ENCODE measurements at places on chromosomes 6 and 20.

DNA sequence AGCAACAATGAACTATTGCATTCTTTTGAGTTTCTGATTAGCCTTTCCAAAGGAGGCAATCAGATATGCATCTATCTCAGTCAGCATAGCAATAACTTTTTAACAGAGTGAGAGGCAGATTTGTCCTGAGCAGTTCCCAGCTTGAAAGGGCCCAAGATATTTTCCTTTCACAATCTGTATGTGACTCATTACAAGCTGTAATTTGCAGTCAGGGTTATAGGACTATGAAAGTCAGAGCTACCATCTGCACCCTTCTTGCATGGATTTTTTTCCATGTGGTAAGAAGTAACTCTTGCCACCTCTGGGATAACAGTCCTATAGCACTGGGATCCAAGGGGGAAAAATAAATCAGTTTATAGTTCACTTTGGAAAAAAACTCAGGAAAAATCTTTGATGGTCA is 318.2 kb upstream of the RGS17 start:
- H3K36me3 ChIP-seq = no peaks in the 10 kb centered on the region
- DNase-seq = no peak
- no peak overlapping the region for H3K4me3 ChIP-seq
- H3K27me3 ChIP-seq = no peaks in the 10 kb centered on the region
- H3K27ac ChIP-seq = no peak overlapping the region

- peaks cover 9% of the 10 kb centered on the region for H3K27me3 ChIP-seq
- H3K4me1 ChIP-seq = peaks cover under 1% of the 10 kb centered on the region
- H3K4me3 ChIP-seq = no peak overlapping the region
Observed at GRCh38 chr6:32113386-32114352, 4.5 kb upstream of the TNXB start.

GRCh38 chr6:35489995-35490791 is 6.7 kb downstream of the TEAD3 start:
- no peak overlapping the region for H3K27ac ChIP-seq
- H3K4me1 ChIP-seq = peaks cover 5% of the 10 kb centered on the region
- H3K4me3 ChIP-seq = no peak overlapping the region
- DNase-seq = no peak
- peaks cover 1% of the 10 kb centered on the region for H3K27me3 ChIP-seq

GRCh38 chr6:13908955-13909381 is 15.8 kb upstream of the RNF182 start:
- DNase-seq = peak; percentile 10
- no peak overlapping the region for H3K4me3 ChIP-seq
- H3K27ac ChIP-seq = no peak overlapping the region
- H3K36me3 ChIP-seq = no peaks in the 10 kb centered on the region

DNA sequence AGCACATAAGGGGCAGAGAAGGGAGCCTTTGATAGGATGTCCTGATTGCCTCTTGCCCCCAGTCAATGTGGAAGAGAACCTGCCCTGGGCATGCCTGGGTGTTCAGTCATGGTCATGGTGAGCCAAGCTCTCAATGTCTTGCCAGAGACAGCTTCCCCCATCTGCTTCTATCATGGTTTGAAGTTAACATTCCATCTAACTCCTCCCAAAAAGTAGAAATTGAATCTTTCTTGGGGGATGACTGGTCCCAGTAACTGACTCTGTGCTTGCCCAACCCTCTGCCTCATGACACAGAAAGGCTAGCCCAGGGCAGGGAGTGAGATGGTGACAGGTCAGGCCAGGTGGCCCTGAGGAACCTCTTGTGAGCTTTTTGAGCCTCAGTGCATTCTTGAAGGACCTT is 60.1 kb downstream of the ADTRP start:
- peaks cover 43% of the 10 kb centered on the region for H3K4me1 ChIP-seq
- H3K27me3 ChIP-seq = no peaks in the 10 kb centered on the region
- no peak for DNase-seq
- H3K27ac ChIP-seq = no peak overlapping the region

All from activated T-helper 1 cell treated with anti-CD3 and anti-CD28 coated beads, Interleukin-12 subunit alpha, Interleukin-12 subunit beta, Interleukin-2, Interleukin-4 antibody, amounts not matched to agents 30 ng/mL and 10 ng/mL and 1 ng/mL, durations not matched to agents 14 hours and 24 hours and 36 hours (primary cell).